ENCODE measurements at places on chromosomes 2 and 18. TPM values are rescaled to one million over a fixed set of nuclear protein-coding genes. Genes with fewer than 3 reads are reported as not detected.

DNA sequence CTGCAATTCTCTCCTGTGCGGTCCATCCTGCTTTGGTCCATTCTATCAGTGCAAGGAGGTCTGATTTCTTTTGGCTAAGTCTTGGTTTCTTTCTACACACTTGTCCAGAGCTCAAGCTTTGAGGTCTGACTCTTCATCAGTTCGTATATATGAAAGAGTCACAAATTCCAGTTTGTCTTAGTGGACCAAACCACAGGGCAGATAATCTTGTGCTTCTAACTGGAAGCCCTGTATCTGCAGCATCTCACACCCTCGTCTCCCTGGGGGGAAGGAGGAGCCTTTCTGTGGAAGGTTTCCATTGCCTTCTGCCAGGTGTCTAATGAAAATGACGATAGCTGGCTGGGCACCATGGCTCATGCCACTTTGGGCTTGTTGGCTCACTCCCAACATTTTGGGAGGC lies 148.5 kb downstream of the SPP2 start:
- DNase-seq = no peak

- DNase-seq = no peak
These were observed 21.5 kb downstream of the RPL37A start for GRCh38 chr2:216520112-216520511.

GRCh38 chr18:31197676-31198075 lies 35.0 kb upstream of the DSC1 start:
- no peak for DNase-seq

DNA sequence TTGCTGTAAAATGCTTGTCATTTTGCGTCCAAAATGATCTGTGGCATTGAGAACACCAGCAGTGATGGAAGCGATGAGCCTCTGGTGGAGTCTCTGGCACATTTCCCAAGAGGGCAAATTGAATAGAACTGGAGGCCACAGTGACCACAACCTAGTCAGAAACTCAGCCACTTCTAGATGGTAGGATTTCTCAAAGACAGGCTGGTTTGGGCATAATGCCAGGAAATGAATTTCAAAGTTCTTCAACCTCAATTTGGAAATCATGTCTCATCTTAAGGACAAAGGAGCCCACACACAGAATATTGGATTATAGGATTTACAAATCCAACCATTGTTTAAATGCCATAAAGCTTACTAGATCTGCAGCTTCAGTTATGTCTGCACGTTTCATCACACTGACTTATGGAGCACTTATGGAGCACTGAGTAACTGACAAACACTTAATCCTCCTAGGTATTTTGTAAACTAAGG lies 132.1 kb downstream of the COL6A3 start:
- DNase-seq = no peak

- no peak for DNase-seq
These were observed 126.9 kb upstream of the NCK2 start for GRCh38 chr2:105617631-105618350.

DNA sequence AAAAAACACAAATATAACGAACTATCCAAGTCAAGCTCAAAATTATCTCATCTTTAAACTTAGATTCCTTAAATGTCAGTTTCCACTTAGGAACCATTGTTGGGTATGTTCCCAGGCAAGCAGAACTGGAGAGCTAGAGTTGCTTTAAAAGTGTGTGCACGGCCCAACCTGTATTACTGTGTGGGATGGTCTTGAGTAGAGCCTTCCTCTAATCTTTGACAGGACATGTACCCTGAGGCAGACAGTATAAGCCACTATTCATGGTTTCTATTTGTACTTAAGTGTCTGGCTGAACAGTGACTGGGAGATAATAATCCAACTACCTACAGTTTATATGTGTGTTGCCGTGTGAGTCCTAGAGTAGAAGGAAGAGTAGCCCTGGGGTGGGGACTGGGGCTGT lies 239.7 kb downstream of the GPD2 start:
- no peak for DNase-seq

DNA sequence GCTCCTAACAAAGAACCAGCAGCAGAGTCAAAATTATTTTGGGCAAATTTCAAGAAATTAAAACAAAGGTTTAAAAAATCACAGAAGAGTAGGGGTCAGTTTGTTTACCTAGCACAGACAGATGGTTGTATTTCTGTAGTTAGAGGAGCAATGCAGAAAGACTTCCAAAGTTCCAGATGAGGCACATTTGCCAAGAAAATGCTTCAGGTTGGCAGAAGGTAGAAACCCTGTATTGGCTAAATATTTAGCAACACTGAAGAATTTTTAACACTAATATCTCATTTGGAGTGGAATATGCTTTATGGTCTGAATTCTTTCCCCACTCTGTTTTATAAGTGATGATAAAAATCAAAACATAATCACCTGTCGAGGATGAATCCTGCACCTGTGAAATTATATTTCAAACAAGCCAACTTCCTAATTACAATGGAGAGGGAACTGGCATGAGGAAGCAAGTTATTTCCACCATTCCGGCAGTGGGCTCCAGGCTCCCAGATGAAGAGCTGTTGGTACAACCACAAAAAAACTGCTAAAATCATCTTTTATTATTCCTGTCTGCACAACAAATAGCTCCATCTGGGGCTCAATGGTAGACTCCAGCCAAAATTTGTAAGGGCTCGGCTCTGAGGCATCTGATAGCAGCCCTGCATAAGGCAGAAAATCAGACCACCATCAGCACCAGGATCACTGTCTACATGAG lies 286.5 kb upstream of the REV1 start:
- DNase-seq = no peak

DNA sequence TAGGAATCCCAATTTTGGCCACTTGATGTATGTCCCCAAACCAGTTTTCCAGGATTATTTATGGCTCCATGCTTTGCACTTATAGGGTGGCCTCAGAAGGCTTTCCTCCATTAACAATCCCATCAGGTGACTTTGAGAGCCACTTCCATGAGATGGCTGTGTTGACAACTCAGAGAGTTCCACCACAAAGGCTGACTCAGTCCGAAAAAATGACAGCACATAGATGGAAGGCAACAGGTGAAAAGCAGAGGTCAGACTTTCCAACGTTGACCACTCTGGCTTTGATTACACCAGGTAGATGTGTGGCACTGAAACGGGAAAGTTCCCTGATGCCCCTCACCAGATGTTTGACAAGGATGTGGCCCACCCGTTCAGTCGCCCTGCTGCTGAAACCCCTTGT lies 431.4 kb upstream of the TNP1 start:
- DNase-seq = no peak

DNA sequence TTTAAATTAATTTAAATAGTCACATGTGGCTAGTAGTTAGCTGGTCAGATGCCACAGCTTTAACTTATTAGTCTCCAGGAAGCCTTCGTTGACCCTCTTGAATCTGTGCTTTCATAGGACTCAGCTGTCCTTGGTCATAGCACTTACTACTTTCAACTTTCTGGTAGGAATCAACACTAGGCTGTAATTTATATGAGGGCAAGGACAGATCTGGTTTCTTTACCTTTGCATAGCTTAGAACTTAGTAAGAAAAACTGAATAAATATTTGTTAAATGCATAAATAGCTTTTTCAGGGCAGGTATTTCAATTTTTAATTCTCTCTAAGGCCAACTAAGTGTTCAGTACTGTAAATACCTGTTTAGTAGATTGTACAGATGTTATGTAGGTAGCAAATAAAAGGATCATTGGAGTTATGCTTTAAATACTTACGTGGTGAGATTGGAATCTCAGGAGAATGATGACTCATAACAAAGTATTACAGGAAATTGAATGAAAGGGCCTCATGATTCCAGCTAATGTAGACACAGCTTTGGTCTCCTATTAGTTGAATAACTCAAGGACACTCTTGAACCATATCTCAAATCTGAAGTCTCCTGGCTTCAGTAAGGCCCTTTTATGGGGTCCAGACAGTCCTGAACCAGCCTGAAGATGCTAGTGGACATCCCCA lies 2.6 kb downstream of the CLIP4 start:
- no peak for DNase-seq

GRCh38 chr2:15940661-15941480 lies 521 bp downstream of the MYCN start:
- DNase-seq = no peak

GRCh38 chr2:40282428-40282827 lies 169.5 kb downstream of the SLC8A1 start:
- no peak for DNase-seq

DNA sequence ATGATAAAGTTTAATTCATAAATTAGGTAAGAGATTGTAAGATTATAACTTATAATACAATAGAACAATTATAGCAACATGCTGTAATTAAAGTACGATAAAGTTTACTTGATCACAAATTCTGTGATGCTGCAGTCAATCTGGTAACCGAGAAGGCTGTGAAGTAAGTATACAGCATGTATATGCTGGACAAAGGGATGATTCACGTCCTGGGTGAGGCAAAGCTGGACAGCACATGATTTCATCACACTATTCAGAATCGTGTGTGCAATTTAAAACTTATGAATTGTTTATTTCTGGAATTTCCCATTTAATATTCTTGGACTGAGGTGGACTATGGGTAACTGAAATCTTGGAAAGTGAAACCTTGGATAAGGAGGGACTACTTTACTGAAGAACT lies 522.2 kb upstream of the CNTNAP5 start:
- no peak for DNase-seq

DNA sequence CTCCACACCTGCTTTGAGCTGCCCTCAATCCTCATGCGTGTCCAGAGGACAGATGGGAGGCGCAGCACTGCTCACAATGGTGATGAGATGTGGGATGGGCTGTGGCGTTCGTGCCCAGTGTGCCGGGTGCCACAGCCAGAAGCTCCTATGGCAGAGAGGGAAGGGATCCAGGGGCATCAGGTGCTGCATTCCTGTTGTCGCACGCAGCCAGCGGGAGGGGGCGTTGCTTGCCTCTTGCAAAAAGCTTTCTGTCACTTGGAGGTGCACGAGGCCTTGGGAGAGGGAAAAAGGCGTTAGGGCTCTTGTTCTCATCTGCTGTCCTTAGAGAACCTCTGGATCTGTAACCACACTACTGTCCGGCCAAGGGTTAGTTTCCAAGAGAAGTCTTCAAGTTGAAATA lies 29.2 kb upstream of the ALLC start:
- no peak for DNase-seq

DNA sequence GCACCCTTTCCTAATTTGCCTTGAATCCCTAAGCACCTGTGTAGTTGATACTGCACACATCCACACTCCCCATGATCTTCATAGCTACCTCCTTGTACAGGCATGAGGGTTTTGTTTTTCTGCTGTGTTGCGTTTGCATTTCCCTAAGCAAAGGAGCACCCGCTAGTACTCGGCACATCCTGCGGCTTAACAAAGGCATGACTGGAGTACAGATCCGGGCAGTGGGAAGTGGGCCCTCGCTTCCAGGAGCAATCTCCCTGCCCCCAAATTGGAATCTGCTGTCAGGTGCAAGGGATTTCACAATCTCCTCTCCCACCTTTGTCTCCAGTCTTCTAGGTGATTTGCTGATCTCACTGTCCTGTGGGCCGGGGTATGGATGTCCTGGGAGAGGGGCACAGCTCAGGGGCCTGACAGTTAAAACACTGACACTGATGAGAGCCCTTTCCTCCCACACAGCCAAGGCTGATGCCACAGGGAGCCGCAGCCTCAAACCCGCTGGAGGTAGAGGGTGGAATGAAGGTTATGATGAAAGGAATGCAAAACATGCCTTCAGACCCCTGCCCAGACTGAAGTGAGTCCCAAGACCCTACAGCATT lies 98.7 kb upstream of the THOC1 start:
- no peak for DNase-seq

DNA sequence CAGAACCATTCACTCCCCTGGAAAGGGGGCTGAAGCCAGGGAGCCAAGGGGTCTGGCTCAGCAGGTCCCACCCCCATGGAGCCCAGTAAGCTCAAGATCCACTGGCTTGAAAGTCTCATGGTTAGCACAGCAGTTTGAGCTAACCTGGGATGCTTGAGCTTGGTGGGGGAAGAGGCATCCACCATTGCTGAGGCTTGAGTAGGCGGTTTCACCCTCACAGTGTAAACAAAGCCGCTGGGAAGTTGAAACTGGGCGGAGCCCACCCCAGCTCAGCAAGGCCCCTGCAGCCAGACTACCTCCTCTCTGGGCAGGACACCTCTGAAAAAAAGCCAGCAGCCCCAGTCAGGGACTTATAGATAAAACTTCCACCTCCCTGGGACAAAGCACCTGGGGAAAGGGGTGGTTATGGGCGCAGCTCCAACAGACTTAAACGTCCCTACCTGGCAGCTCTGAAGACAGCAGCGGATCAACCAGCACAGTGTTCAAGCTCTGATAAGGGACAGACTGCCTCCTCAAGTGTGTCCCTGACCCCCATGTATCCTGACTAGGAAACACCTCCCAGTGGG lies 14.7 kb upstream of the TTC32 start:
- DNase-seq = no peak

GRCh38 chr2:42298132-42298531 lies 62.9 kb downstream of the COX7A2L start:
- DNase-seq = no peak

DNA sequence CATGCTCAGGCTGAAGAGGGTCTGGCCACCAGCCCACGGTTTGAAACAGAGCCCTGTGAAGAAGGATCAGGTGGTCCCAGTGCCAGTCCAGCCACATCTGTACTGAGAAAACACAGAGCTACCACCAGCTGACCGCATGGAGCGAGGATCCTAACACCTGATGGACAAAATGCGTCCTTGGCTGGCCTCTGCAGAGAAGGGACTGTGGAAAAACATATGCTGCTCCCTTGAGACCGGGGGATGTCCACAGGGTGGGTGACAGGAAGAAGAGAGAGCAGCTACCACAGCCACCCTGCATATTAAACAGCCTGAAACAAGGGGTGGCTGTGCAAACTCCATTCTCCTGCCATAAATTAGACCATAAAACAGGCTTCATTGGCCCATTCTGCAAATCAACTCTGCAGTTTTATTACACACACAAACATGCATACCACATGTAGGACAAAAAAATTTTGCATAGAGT lies 137.2 kb downstream of the BCL2 start:
- no peak for DNase-seq

GRCh38 chr2:151363709-151364108 lies 6.3 kb downstream of the TNFAIP6 start:
- DNase-seq = no peak

DNA sequence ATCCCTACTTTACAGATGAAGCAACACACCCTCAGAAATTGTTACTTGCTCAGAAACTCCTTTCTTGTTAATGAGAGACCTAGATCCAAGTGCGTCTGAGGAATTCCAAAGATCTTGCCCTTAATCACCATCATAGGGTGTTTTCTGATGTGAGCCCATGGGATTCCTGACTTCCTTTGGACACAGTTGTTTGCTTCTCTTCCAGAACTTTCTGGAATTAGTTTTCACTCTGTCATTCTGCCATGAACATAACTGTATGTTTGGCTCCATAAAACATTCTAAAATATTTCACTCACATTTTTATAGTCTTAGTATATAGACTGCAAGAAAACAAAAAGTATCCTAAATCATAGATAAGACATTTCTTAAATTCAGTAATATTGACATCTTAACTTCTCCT lies 593.9 kb upstream of the SOX11 start:
- DNase-seq = no peak

The ACTG2 gene
- 0.46 TPM for polyA plus RNA-seq

The TACR1 gene
- 1.6 TPM for polyA plus RNA-seq

The SLC11A1 gene
- polyA plus RNA-seq = 0.68 TPM

The OR6B2 gene
- not detected for polyA plus RNA-seq

The EMILIN1 gene
- polyA plus RNA-seq = 182 TPM

The AGXT gene
- polyA plus RNA-seq = not detected

The BMP10 gene
- polyA plus RNA-seq = not detected

The LIMS4 gene
- 1.4 TPM for polyA plus RNA-seq

The SERPINB5 gene
- not detected for polyA plus RNA-seq

The ACVR1C gene
- 0.11 TPM for polyA plus RNA-seq
